Prostate gland (tissue), 2 donors: ENCODE measurements at places on chromosomes 6 and 20.

DNA sequence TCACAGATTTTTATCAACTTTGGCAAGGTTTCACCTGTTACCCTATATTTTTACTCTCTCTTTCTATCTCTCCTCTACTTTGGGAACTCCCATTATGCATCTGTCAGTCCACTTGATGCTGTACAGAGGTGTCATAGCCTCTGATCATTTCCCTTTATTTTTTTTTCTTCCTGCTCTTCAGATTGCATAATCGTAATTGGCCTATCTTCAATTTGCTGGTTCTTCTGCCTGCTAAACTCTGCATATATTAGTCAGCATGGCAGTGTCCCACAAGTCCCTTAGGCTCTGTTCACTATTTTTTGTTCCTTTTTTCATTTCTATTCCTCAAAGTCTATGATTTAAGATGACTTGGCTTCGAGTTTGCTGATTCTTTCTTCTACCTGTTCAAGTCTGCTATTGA, 44.7 kb upstream of the MICB start:
- no peak for DNase-seq

- no peak for DNase-seq
Observed at GRCh38 chr20:18316166-18316565, 27.8 kb downstream of the ZNF133 start.

GRCh38 chr6:48809245-48809644, 653.8 kb downstream of the MMUT start:
- no peak for DNase-seq

DNA sequence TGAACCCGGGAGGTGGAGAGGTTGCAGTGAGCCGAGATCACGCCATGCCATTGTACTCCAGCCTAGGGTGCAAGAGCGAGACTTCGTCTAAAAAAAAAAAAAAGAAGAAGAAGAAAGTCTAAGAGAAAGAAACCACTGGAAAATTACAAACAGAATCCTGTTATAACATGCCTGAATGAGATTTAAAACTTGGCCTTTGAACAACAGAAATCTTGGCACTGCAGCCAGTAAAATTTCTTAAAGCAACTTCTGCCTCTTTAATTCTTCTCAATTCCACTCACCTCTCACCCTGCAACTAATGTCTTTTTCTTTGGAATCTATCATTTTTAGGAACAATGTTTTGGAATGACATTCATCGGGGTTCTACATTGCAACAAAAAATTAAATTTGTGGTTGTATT, 26.3 kb downstream of the PM20D2 start:
- DNase-seq = no peak

GRCh38 chr6:130849594-130849993, 22.4 kb downstream of the SMLR1 start:
- no peak for DNase-seq

DNA sequence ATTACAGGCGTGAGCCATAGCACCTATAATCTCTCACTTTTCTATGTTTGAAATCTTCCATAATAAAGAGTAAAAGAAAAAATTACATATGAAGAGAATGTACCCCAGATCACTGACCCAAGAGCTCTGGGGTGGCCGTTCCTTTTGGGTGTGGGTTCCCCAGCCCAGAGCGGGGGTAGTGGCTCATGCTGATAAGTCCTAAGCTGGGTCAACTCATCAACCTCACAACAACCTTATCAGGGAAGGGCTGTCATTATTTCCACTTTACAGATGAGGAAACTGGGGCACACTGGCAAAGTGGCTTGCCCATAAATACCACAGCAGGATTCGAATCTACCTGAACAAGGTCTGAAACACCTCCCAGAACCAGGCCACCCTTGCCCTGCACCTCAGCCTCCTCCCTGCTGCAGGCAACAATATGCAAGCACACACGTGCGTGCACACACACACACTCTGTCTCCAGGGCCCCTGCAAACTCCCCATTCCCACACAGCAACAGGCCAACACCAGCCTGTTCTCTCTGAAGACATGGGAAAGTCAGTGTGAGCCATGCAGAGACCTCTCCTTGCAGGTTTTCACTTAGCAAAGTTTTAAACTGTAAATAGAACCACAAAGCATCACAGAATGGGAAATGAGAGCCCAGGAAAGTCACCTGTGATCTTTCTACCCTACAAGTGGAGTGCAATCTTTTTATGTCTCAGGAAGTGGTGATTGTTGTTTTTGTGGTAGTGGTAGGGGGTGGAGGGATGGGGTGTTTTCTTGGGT, 27.7 kb downstream of the BFSP1 start:
- no peak for DNase-seq

DNA sequence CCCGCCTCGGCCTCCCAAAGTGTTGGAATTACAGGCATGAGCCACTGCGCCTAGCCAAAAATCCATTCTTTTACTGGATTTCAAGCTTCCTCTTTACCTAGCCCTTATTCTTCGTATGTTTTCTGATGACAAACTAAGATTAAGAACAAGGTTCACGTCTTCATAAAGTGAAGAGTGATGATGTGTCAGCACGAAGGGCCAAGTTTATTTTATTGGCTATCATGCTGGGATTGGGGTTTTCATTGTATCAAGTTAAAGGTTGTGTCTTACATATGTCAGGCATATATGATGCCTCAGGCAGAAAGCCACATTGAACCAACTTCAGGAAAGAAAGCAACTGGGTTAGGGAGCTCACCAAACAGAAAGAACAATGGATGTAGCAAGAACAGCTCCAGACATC, 19.7 kb upstream of the SLC17A3 start:
- no peak for DNase-seq

DNA sequence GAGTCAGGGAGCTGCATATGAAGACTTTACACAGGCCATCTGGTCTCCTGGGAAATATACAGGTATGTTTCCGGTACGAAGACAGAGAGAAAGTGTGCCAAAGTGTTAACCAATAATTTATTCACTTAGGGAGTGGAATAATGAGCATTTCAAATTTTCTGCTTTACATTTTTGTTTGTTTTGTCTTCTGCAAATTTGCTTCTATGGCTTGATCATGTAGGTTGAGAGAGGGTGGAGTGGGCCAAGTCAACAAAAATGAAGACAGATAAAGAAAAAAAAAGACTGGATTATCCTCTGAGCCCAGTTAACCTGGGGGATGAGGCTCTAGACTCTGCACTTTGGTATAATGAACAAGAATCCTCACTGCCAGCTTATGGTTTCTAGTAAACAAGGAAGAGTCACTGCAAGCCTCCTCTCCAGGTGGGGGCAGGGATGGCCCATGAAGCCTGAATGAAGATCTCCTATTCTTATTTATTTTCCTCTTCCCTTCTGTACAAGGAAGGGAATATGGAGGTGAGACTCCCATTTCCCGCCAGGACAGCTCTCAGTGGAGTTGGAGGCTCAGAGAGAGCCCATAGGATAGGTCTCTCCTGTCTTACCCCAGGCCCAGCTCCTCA, 37.7 kb downstream of the KCNK17 start:
- no peak for DNase-seq
